ENCODE measurements at places on chromosomes 11 and 22.
A peak's percentile ranks its signal among the peaks of the same experiment; 100 is the strongest.

- no peak for DNase-seq
Measured at GRCh38 chr11:133553885-133554740, 21.8 kb upstream of the OPCML start.

DNA sequence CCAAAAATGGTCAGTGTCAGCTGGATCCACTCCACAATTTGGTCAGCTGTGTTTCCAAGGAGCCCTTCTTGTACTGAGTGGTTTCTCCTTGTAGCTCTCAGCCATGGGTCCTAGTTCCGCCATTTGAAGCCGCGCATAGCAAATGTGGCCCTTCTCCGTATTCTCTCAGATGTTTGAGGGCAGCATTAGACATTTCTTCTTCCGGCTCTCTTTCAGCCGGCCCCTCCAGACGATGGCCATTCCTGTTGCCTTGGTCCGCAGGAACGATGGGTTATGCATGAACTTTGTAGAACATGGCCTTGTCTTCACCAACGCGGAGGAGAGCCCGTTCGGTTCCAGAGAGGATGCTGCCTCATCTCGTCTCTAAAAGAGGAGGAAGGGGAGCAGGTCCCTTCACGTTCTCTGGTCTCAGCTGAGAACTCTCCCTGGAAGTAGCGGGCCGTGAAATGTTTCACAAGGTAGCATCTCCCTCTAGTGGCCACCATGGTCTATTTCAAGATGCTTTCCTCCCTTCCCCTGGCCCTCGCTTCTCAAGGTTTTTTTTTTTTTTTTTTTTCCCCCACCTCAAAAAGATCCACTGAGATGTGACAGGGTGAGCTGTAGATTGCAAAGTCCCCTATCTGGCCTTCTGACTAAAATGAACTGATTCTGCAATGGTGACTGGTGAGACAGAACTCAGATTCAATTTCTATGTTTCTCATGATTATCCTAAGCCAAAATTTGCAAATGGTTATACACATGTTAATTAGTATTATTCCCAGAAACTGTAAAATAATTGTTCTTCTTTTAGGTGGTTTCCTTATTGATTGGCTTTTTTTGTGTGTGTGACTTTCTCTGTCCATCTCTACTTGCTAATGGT is 19.8 kb upstream of the PLET1 start:
- peak; percentile 56 for DNase-seq

GRCh38 chr22:37747080-37747714 is 50.3 kb downstream of the TRIOBP start:
- DNase-seq = no peak

DNA sequence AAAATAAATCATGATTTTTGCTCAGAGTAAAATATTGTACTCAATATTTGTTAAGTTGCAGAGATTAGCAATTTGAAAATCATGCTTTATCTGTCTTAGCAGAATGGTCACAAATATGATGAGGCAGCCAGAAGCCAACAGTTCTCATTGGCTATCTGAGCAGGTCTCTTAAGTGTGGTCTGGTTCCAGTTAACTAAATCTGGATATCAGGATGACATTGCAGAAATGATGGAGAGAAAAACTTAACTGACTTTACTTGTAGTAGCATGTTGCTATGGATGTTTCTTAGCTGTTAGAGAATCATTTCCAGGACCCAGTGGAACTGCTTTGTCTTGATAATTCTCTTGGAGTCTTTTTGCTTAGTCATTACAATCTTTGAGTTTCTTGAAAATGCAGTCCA is 1070.3 kb downstream of the JRKL start:
- DNase-seq = no peak

GRCh38 chr11:86035164-86035563 is 33.7 kb downstream of the PICALM start:
- no peak for DNase-seq

DNA sequence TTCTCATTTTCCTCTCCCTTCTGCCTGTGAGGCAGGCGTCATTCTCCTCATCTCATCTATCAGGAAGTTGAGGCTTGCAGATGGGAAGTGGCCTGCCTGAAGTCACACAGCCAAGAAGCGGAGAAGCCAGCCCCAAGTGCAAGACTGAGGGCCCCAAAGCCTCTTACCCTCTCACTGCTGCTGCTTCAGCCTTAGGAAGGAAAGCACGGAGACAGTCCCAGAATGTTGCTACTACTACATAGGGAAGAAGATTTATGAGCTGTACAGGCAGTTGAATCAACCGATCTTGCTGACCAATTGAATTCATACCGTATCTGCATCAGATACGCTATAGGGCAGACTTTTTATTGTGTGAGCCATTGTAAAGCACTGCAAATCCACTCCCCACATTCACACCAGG is 89.0 kb downstream of the CWC15 start:
- DNase-seq = no peak

- no peak for DNase-seq
Measured at GRCh38 chr11:87301785-87302540, 264.2 kb downstream of the TMEM135 start.

GRCh38 chr11:2690596-2691354 is 9.0 kb downstream of the KCNQ1OT1 start:
- no peak for DNase-seq

- no peak for DNase-seq
Measured at GRCh38 chr22:29742326-29742725, 22.5 kb downstream of the CABP7 start.

- DNase-seq = no peak
Measured at GRCh38 chr11:9090488-9091043, 833 bp downstream of the SCUBE2 start.

GRCh38 chr11:131389582-131389981 is 19.2 kb downstream of the NTM start:
- DNase-seq = no peak

- DNase-seq = no peak
Measured at GRCh38 chr22:48498526-48499331, 1328.9 kb downstream of the BRD1 start.

DNA sequence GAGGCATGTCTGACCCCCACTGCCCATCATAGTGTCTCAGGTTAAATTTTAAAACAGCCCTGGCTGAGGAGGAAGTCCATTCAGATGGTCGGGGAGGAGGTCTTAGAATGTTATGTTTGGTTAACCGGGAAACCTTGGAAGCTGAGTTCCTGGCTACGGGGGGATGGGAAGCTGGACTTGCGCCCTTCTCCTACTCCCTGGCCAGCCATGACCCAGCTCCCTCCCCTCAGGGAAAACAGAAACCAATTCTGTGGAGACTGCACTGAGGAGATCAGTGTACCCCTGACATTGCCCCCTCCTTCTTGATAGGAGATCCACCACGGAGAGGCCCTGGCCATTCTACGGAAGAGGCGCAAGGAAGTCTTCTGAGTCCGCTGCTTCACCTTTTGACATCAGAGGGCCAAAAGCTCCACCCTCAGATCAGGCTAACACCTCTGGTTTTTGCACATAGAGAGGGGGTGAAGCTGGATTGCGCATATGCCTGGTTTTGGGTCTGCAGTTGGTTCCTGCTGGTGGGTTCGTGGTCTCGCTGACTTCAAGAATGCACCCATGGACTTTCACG is 2.7 kb upstream of the KRTAP5-9 start:
- no peak for DNase-seq

GRCh38 chr11:17762309-17762974 is 27.9 kb downstream of the KCNC1 start:
- DNase-seq = no peak

Measured in activated CD8-positive, alpha-beta memory T cell treated with anti-CD3 and anti-CD28 coated beads, Interleukin-2, amount 50 U/mL, for 4 hours (primary cell).